ENCODE measurements at places on chromosomes 2 and 18.

- no peak for DNase-seq
Measured at GRCh38 chr2:173520918-173521317, 166.2 kb downstream of the CDCA7 start.

- no peak for DNase-seq
Measured at GRCh38 chr2:61420991-61421544, 49.8 kb downstream of the USP34 start.

GRCh38 chr18:7755753-7756475, 188.8 kb downstream of the PTPRM start:
- no peak for DNase-seq

GRCh38 chr2:36307441-36307840, 48.1 kb upstream of the CRIM1 start:
- no peak for DNase-seq

DNA sequence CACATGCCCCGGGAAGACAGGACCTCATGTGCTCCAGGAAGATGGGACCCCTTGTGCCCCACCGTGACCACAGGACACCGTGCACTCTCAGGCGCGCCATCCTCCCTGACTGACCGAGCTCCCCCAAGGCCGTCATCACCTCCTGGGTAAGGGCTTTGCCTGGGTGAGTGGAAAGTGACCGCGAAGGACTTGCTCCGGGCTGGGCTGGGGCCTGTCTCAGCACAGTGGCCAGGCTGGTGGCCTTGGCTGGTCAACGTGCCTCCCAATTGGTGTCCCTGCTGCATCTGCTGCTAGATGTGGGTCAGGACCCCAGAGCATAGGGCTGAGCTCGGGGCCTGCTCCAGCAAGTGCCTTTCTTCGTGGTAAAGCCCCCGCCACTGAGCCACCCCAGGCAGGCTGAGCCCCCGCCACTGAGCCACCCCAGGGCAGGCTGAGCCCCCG, 69.7 kb upstream of the CTDP1 start:
- no peak for DNase-seq

All from AG04449 (cell line).